Regular cardiac myocyte (primary cell): ENCODE measurements at places on chromosomes 16 and 17. TPM values are rescaled to one million over a fixed set of nuclear protein-coding genes. Genes with fewer than 3 reads are reported as not detected.

SPATA22 gene
- total RNA-seq: 1.5 TPM in 1 of 2 replicates, not detected in the other

NOTUM gene
- not detected in 2 replicates for total RNA-seq

MYH3 gene
- total RNA-seq: 0.38 and 0.85 TPM in 2 replicates

PRR14 gene
- total RNA-seq: 4.4 and 5.9 TPM in 2 replicates

MMD gene
- 13.8 and 29.6 TPM in 2 replicates for total RNA-seq

KRTAP4-4 gene
- total RNA-seq: not detected in 2 replicates

HSPB9 gene
- not detected in 2 replicates for total RNA-seq

SLC6A2 gene
- total RNA-seq: not detected in 2 replicates

ABAT gene
- total RNA-seq: 1.9 and 3.4 TPM in 2 replicates

TBX2 gene
- total RNA-seq: 23.4 and 64.0 TPM in 2 replicates

CACNA1H gene
- 13.0 and 14.9 TPM in 2 replicates for total RNA-seq

SSTR5 gene
- total RNA-seq: not detected in 2 replicates

HP gene
- total RNA-seq: under 0.01 and 0.28 TPM in 2 replicates

TBC1D3B gene
- total RNA-seq: 0.56 TPM in 1 of 2 replicates, not detected in the other

OTOP3 gene
- total RNA-seq: not detected in 2 replicates

FMNL1 gene
- total RNA-seq: 0.38 and 2.8 TPM in 2 replicates

IL17C gene
- total RNA-seq: not detected in 2 replicates

ALDH3A1 gene
- total RNA-seq: under 0.01 and 0.77 TPM in 2 replicates

KRT20 gene
- not detected in 2 replicates for total RNA-seq

ZPBP2 gene
- total RNA-seq: not detected in 2 replicates

TMEM238L gene
- total RNA-seq: not detected in 2 replicates

CCL4L2 gene
- total RNA-seq: 0.56 TPM in 1 of 2 replicates, not detected in the other

XPO6 gene
- 104 and 105 TPM in 2 replicates for total RNA-seq

CES1 gene
- under 0.01 and 0.58 TPM in 2 replicates for total RNA-seq

TP53TG3 gene
- total RNA-seq: 0.28 TPM in 1 of 2 replicates, not detected in the other

MT4 gene
- total RNA-seq: not detected in 2 replicates

ATP2C2 gene
- not detected in 2 replicates for total RNA-seq

TEDC2 gene
- total RNA-seq: 1.7 and 12.5 TPM in 2 replicates

CNTNAP1 gene
- total RNA-seq: 15.0 and 20.6 TPM in 2 replicates

PNMT gene
- not detected in 2 replicates for total RNA-seq
